Stimulated activated CD8-positive, alpha-beta memory T cell treated with anti-CD3 and anti-CD28 coated beads, Interleukin-2, amount 100 ng/mL, for 1 hour (primary cell): ENCODE measurements at places on chromosomes 3 and 15.

- DNase-seq: no peak
These were observed 169.9 kb downstream of the MECOM start for GRCh38 chr3:169493521-169494141.

DNA sequence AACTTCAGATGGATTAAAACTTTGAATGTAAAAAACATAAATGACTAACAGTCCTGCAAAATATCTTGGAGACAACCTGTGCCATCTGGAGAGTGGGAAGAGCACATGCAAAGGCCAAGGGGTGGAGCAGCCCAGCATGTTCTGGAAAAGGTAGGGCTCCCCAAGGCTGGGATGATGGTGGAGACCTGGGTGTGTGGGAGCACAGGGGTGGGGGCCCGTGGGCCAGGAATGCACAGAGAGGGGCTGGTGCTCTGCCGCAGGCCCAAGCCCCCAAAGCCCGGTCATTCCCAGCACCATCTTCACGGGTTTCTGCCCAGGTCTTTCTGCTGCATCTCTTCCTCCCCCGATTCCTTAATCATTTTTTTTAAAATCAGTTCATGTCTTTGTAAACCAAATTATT lies 9.7 kb upstream of the GATA2 start:
- DNase-seq: no peak

- no peak for DNase-seq
These were observed 22.4 kb downstream of the LRRK1 start for GRCh38 chr15:100941536-100941935.

DNA sequence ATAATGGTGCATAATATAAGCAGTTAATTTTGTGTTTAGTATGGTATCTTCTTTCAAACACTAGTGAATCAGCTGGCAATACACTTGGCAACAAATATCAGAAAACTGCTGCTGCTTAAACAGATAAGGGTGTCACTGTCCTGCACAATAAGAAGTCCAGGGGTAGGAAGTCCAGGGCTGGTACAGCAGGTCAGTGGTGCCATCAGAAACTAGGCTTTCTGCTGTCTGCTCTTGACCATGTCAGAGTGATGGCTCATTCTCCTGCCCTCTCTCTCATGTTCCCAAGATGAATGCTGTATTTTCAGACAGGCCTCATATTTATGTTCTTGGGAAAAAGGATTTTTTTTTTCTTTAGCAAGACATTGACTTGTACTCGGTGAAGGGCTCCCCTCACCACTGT lies 9.2 kb upstream of the GRK7 start:
- DNase-seq: no peak

- DNase-seq: no peak
These were observed 60.1 kb downstream of the PXYLP1 start for GRCh38 chr3:141291559-141292355.

- no peak for DNase-seq
These were observed 3.0 kb upstream of the GRAMD2A start for GRCh38 chr15:72200395-72201237.

DNA sequence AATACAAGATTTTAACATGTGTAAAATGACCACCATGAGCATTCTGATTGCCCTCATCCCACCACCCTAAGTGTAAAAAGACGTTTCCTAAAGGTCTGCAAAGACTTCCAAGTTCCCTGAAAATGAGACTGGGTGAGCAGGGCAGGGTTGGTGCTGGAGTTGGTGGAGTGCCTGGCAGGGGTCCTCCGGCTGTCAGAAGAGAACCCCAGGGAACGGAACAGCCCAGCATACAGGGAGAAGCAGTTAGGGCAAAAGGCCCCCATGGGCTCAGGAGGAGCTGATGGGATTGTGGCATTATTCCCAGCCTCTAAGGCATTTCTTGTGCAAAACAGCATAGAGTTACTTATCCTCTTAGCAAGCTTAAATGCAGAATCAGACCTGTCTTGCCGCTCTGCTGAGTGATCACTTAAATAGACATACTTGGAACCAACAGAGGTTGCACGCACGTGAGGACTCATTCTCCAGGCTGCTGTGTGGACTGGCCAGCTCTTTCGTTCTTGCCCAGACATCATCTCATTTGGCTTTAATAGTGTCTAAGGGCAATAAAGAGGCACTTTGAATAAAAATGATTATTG lies 36.0 kb downstream of the XYLB start:
- no peak for DNase-seq

GRCh38 chr3:44476963-44477311 lies 533 bp downstream of the ZNF445 start:
- DNase-seq: no peak

- no peak for DNase-seq
These were observed 22.9 kb downstream of the MITF start for GRCh38 chr3:69761896-69762767.
